Neural crest cell (in vitro differentiated cells): ENCODE measurements at places on chromosomes 1 and 21.
A peak's percentile ranks its signal among the peaks of the same experiment; 100 is the strongest.

DNA sequence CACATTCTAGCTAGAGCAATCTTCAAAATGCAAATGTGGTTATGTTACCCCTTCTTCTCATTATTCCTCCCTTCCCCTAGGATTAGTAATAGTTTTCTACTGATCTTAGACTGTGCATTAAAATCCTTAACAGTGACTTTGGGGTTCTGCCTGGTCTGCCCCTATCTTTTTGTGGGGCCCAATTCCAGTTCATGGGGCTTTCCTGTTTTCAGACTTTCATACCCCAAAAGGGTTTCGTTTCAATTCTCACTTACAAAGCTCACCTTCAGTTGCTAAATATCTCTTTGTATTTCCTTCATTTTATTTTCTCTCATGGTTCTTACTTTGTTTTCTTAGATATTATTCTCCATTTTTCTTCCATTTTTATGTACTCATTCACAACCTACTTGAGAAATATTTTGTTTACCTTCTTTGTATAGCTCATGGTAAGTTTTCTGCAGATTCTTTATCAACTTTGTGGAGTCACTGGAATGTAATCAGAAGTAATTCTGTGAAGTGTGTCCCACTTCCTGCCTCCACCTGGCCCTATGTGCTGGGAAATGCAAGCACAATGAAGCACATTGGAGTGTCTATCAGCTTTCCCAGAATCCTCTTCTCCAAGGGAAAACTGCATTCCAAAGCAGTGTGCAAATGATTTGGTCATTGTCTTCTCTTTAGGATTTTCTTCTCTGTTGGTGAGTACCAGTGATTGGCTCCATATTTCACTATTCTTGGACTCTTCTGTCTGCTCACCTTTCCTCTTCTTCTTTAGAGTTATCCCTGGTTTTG, 350.2 kb downstream of the ZNF326 start:
- DNase-seq, result no peak

DNA sequence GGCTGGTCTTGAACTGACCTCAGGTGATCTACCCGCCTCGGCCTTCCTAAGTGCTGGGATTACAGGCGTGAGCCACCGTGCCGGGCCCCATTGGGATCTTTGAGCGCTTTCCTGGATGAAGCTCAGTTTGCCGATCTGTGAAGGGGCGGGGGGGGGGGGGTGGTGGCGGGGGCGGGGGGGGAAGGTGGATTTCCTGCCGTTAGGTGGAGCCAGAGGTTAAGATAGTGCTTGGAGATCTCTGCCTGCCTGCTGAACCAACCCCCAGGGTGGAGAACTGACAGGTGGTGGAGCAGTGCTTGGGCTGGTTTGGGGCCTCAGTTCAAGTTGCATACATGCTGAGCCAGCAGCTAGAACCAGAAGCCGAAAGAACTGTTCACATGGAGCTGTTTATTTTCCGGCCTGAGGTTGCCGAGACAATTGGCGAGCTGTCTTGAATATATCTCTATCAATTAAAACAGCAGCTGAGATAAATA, 1.7 kb downstream of the TMCC2 start:
- DNase-seq, result no peak

DNA sequence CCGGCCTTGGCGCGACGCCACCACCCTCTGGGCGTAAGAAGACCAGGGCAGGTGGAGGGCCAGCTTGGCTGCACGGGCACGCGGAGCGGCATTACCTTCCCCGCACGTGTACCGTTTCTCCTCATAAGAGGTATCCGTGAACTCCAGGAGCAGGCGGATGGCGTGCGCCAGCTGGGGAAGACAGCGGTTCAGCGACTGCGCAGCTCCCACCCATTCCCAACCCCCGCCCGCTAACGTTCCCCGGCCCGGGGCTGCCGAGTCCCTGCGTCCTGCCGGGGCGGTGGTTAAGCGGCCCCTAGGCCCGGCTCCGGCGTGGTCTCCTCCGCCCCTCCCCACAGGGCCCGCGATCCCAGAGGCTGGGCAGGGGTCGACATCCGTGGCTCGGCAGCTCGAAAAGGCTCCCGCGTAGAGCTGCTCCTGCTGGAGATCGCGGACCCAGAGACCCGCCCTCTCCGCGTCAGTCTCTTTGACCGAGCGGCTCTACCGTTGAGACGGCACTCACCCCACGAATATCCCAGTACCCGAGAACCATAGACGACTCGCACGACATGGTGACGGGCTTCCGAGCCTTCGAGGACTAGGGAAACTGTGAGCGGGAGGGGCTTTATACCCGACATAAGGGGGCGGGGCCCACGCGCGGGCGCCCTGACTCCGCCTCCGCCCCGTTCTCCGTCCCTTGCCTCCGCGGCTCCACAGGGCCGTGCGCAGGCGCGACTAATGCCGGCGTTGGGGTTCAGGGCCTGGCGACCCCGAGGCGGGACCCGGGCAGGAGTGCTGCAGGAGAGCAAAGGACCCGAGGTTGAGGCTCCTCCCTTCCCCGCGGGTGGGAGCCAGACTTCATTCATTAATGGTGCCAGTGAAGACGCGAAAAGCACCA, 862 bp downstream of the GSTM3 start:
- peak; percentile 91 for DNase-seq

GRCh38 chr1:95233319-95233736, 682 bp upstream of the RWDD3 start:
- no peak for DNase-seq

DNA sequence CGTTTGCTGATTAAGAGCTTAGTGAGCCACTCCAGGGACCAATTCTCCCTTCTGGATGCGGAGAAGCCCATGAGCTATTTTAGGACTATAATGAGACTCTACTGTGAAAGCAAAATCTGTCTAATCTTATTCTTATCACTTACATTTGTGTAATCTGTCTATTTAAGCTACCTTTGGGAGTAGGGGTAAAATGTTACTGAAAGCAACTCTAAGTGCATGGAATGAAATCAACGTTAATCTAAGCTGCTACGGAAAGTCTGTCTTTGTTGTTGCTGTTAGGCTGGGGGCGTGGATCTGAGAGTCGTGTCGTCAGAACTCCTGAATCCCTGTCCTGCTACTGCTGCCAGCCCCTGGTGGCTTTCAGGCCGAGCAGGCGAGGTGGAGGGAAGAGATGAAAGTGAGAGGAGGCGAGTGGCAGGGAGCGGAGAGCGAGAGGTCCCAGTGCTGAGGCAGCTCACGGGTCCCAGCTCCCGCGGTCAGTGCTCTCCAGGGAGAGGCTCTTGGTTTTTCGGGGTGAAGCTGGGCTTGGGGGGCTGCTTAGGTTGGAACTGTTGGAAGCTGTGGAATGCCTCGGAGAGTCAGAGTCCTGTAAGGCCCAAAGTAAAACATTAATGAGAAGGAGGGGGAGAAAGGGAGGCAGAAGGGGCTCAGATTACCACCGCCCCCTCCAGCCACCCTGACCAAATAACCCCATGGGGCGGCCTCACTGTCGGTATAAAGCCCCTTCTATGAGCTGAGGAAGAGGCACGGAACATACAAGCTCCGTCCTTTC, 53.9 kb downstream of the COQ8A start:
- DNase-seq, result no peak

- DNase-seq, result no peak
These were observed 127.3 kb downstream of the HHIPL2 start for GRCh38 chr1:222420633-222421032.

GRCh38 chr1:18723206-18723605, 92.6 kb downstream of the PAX7 start:
- DNase-seq, result no peak

GRCh38 chr1:38101037-38101785, 54.6 kb upstream of the POU3F1 start:
- DNase-seq, result no peak

DNA sequence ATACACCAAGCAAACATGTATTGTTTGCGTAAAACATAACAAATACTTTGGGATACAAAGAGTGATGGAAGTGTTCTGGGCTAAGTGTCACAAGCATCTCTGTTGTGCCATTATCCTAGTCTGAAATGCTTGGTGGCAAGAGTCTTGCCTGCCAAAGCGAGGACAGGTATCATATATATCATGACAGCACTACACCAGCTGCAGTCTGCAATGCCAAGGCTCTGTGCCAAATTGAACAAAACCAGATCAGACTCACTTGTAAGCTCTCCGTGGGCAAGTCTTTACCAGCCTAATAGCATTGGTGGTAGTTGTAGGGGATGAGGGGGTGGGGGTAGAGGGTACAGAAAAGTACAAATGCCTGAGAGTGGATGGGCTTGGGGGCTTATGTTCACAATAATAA, 119.2 kb downstream of the RWDD3 start:
- no peak for DNase-seq

DNA sequence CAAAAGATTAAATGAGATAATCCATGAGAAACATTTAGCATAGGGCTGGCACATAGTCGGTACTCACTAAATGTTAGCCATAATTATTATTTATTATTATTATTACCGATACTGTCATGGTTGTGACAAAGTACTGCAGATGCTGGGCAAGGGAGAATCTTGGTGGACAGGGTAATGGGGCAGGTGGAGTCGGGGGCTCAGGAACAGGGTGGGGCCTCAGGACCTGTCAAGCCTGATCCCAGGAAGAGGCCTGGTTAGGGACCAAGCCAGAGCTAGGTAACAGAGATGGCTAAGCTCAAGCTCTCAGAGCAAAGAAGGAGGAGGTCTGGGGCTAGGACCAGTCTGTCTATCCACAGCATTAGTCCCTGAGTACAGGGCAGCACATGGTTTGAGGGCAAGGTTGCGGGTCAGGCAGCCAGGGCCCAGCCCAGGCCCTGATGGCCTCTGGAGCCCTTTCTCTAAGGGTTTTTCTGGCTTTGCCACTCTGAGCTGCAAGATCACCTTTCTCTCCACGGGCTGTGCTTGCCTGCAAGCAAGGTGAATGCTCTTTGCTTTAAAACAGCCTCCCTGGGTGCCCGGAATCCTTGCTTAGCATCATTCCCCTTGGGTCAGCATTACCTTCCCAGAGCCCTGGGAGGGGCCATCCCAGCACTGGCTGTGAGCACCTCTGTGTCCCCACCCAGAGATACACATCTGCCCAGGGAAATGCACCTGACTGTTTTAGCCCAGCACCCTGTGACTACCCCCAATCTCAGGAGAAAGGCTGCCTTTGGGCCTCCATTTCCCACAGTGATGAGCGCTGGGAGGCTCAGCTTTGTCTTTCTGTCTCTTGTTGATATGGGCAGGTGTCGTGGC, 572.0 kb downstream of the PTPRU start:
- no peak for DNase-seq

GRCh38 chr1:107291987-107292386, 151.1 kb downstream of the NTNG1 start:
- DNase-seq, result no peak

DNA sequence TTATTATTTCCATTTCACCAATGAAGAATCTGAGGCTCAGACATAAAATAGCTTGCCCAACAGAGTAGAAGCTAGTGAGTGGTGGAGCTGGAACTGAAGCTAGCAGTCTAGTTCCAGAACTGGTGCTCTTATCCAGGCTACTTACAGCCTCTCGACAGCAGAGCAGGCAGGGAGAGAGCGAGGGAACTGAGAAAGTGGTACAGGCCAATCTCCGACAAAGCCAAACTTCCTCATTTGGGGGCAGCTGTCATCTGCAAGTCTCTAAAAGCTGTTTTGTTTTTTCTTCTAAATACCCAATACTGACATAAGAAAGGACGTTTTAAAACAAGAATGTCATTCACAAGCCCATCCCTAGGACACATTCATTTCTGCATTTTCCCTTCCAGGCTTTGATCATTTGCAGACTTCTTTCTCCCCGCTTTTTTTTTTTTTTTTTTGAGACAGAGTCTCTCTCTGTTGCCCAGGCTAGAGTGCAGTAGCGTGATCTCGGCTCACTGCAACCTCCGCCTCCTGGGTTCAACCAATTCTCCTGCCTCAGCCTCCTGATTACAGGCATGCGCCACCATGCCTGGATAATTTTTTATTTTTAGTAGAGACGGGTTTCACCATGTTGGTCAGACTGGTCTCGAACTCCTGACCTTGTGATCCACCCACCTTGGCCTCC, 20.0 kb downstream of the YIPF1 start:
- DNase-seq, result no peak

DNA sequence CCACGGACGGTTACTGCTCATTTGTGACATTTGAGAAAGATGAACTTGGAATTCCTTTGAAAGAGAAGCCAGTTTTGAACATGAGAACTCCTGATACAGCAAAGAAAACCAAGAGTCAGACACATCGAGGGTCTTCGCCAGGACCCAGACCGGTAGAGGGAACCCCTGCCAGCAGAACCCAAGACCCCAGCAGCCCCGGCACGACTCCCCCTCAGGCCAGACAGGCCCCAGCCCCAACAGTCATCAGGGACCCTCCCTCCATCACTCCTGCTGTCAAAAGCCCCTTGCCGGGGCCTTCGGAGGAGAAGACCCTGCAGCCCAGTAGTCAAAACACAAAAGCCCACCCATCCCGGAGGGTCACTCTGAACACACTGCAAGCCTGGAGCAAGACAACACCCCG, 27.7 kb downstream of the CHAF1B start:
- DNase-seq, result no peak

- DNase-seq, result no peak
These were observed 3.3 kb upstream of the KISS1 start for GRCh38 chr1:204199579-204199978.

DNA sequence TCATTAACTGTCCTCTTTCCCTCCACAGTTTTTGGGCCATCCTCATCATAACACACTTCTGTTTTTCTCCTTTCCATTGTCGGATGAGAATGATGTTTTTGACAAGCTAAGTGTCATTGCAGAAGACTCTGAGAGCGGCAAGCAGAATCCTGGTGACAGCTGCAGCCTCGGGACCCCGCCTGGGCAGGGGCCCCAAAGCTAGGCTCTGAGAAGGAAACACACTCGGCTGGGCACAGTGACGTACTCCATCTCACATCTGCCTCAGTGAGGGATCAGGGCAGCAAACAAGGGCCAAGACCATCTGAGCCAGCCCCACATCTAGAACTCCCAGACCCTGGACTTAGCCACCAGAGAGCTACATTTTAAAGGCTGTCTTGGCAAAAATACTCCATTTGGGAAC, 28.6 kb upstream of the IFNAR1 start:
- DNase-seq, result no peak

- no peak for DNase-seq
These were observed 708.8 kb upstream of the CHRM3 start for GRCh38 chr1:238677567-238677966.

DNA sequence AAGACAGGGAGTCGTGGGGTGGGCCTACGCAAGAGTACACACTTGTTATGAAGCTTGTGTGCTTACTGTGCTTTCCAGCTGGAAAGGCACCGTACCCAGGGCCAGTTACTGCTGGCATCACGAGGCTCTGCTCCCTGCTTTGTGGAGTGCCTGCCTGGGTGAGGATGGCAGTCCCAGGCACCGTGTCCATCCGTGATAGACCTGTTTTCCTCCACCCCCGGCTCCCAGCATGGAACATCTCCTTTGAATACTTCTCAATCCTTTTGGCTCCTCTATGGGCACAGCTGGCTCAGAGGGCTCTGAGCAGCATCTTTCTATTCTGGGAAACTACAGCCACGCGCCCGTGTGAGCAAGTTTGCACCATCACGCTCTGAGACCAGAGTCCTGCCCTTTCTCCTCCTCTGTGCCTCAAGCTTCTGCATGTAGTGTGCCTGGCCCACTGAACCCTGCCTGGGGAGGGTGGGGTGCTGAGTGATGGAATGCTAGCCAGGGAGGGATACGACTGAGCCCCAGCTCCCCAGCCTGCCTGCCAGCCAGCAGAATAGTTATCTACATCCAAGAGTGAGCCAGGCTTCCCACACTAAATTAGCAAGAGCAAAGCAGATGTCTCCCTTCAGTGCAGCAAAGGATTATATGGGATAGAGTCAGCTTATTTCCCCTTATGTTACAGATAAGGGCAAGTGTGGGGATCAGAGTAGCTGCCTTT, 7.1 kb upstream of the TNR start:
- DNase-seq, result no peak

GRCh38 chr1:2129256-2129943, 65.2 kb downstream of the FAAP20 start:
- DNase-seq, result no peak

GRCh38 chr1:16905868-16906702, 10.3 kb downstream of the RNU1-2 start:
- no peak for DNase-seq

- no peak for DNase-seq
These were observed 241.6 kb upstream of the SGIP1 start for GRCh38 chr1:66292305-66292704.
